ENCODE measurements at places on chromosomes 2 and 18.

- no peak for DNase-seq
Observed at GRCh38 chr18:28802546-28802945, 625.6 kb upstream of the CDH2 start.

- DNase-seq = no peak
Observed at GRCh38 chr18:459814-460593, 40.5 kb downstream of the COLEC12 start.

DNA sequence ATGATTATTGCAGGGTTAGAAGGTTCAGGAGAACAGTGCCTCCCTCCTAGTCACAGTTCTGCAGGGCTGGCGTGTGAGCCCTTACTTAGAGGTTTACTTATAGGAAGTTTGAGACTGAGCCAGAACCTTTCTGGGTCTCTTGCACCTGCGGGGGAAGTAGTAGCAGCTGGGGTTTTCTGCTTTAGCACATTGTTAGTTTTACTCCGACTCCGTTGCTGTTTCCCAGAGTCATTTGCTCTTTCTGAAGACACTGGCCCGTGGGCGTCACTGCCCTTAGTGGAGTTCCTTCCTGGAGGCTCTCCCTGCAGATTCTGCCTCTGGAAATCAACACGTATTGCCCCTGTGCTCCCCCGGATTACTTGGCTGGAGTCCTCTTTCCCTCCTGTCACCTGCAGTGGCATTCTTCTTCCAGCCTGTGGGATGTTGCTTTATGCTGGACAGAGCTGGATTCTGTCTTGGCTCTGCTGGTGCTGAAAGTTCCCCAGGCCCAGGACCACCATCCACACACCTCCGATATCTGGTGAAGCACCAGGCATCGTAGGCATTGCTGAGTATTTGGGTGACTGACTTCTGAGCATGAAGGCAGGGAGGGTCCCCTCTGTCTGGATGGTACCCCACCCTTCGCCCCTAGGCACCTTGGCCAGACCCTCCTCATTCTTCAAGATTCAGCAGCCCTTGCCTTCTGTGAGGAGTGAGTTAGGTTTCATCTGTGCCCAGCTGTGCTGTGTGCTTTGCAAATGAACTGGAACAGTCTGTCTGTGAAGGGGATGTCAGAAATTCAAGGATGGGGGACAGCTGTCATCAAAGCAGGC is 51.7 kb downstream of the AGAP1 start:
- no peak for DNase-seq

GRCh38 chr18:23302851-23303527 is 150.1 kb upstream of the RIOK3 start:
- DNase-seq = no peak

DNA sequence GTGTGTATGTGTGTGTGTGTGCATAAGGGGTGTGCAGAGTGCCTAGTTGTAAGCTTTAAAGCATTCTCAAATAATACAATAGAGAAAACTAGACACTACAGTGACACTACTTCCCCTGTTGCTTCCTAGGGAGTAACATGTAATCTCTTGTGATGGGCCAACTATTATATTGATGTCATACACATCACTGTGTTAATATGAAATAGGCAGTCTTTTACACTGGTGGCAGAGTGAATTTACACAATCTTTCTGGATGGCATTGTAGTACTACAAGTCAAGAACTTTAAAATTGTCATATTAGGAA is 488.0 kb upstream of the ZEB2 start:
- no peak for DNase-seq

DNA sequence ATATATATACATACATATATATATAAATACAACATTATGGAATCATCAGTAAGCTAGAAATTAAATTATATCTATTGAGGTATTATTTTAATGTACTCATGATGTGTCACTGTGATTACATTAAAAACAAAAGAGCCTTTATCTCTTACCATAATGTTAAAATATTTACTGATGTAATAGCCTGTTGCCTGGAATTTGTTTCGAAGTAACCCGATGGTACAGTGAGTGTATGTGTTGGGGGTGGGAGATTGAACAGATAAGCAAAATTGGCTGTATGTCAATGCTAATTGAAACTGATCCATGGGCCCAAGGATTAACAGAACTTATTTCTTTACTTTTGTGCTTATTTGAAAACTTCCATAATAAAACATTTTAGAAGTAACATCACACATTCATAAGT is 1473.2 kb downstream of the LRP1B start:
- DNase-seq = no peak

DNA sequence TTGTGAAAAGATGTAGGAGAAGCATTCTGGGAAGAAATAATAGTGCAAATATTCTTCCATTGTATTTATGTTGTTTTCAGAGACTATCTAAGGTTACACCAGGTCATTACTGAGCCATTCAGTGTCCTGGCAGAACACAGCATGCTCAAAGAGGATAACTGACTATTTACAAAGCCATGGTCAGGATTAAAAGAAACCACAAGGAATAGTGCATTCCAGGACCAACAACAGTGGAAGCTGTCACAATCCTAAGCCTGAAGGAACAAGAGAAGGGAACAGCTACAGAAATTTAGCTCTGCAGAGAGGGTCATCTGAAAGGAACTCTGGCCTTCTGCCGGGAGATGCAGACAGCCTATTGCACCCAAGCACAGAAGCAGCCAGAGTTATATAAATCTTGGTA is 116.7 kb downstream of the DSC3 start:
- no peak for DNase-seq

DNA sequence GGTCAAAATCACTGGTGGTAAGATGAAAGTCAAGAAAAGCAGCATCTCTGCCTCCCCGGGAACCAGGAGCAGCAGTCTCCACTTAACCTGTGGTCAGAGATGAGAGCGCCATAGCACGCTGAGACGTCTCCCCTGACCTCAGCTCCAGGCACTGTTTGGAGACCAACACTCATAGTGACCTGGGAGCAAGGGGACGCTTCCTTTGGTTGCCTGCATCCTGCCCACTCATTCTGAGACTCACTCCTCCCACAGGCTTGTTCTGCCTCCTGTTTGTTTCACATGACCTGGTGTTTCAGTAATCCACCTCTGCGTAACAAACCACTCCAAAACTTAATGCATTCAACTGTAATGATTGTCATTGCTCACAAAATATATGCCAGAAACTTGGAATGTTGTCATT is 139.3 kb downstream of the ACOXL start:
- DNase-seq = no peak

GRCh38 chr2:148876202-148876594 is 1.2 kb downstream of the KIF5C start:
- DNase-seq = no peak

DNA sequence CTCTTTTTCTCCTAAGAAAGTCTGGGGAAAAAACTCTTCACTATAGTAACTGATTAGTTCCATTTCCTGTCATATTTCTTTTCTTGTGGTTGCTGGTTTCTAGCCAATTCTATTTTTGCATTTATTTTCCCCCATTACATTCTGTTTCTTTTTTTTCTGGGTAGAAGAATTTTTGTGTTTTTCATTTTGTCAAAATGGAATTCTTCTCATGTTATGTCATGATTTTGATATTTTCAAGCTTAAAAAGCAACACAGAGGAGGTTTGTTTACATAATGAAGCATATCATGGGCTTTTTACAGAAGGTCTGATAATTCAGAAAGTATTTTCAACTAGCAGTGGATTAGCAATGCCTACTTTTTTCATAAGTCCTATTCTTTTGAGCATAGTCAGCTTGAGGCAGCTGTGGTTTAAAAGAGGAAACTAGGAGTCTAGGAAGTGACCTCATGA is 102.0 kb downstream of the MAP2 start:
- no peak for DNase-seq

DNA sequence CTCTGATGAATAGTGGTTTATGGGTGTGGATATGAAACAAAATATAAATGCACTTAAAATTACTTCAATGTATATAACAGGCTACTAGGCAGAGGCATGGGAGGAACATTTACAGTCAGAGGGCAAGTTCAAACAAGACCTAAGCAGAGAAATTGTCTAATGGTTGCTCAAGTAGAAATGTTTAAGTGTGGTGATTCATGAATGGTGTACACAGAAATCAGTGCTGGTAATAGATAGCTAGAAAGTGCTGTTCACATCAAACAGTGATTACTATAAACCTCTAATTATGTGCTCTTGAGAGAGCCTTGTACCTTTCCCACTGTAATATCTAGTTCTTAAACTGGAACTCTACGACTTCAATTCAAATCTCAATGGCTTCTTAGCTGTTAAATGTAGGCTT is 485.1 kb downstream of the NRXN1 start:
- DNase-seq = no peak

- no peak for DNase-seq
Observed at GRCh38 chr2:111069722-111070121, 51.0 kb upstream of the BCL2L11 start.

DNA sequence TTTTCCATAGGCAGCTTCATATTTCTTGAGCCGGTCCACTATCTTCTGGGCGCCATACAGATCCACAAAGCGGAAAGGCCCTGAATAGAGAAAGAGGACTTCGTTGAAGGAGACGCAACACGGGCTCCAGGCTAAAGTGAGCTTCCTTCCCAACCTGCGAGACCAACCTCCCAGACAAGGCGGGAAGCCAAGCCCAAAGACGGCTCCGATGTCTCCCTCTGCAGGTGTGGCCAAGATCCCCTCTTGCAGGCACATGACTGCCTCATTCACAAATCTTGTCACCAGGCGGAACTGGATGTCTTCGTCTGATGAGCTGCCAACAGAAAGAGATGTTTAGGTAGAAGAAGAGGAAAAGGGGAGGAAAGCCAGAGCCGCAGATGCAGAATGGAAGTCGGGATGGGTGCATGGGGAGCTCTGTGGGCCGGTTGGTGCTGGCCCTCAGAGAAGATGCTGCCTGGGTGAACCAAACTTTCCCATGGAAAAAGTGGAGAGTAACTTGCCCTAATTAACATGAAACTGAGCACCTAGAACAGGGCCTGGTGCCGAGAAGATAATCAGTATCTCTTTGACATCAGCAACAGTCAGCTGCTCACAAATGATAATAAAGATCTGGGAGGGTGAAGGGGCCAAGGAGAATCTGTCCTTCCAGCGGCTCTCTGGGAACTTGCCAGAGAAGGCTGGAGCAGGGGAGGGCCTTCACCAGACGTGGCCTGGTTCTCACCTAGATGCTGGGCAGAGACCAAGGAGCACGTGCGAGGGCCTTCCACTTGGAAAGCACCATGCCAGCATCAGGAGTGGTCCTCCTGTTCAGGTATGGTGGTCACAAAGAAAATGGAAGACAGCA is 18.6 kb downstream of the GAREM2 start:
- DNase-seq = no peak

GRCh38 chr18:43578706-43579105 is 301.4 kb upstream of the SYT4 start:
- no peak for DNase-seq

GRCh38 chr18:21826196-21826595 is 85.6 kb downstream of the MIB1 start:
- DNase-seq = no peak

- no peak for DNase-seq
Observed at GRCh38 chr2:203252818-203253217, 14.0 kb downstream of the CYP20A1 start.

DNA sequence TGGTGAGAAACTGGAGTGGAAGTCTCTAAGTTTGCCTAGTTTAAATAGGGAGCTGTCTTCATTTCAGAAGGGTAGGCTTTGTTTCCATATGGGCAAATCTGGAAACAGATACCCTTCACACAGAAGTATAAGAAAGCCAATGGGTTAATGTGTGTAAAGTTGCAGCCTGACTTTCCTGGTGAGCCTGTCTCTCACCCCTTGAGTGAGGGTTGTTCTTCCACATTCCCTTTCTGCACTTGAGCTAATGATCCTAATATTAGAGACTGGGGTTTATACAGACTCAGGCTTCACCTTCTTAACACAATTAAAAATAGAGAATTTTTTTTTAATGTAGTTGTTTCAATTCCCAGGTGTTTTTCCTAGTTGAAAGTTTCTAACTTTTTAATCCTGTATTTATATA is 108.6 kb upstream of the EML6 start:
- DNase-seq = no peak

- DNase-seq = no peak
Observed at GRCh38 chr2:168600949-168601348, 144.9 kb downstream of the CERS6 start.

DNA sequence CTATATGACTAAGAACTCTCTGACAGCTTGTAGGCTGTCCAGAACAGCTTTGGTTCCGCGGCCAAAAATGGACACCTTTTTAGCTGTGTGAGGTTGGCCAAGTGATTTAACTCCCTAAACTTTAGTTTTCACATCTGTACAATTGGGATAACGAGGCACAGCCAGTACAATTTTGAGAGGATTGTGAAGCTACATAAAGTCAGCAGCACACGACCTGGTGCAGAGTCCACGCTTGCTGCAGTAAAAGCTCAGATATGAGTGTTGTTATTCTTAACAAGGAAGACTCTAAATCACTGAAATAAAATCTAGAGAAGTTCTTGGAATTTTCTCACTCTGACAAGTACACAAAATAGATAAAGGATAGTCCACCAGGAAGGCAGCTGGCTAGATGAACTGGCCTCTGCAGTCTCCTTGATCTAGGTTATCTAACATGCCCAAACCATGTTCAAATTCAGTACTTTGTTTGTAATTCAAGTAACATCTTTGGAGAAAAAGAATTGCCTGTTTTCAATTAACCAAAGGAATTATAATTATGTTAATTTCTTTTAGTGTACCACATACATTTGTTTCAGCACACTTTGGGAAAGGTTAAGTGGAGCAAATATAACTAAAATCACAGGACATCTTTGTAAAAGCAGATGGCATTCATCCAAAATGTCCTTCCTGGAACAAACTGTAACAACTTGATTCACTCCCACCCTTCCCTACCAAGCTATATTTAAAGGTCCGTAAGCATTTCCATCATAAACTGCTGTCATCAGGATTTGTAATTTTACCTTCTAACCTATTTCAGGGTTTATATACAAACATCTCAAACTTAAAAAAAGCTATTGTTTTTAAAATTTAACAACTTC is 201.7 kb upstream of the STK17B start:
- DNase-seq = no peak

DNA sequence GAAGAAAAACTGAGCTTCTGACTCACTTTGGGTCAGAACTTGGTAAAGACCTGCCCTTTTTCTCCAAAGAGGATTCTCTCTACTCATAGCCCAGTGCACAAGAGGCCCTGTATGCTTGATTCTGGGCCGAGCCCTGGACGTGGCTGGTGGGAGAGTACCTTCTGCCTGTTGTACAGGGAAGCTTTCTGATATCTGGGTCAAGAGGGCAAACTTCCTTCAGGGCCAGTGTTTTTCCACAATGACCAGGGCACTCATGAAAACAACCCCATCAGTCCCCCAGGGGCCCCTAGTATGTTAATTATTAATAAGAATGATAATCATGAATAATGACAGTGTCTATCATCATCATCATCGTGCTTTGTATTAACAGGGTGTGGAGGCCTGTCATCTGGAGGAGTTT is 90.0 kb downstream of the TGFA start:
- DNase-seq = no peak
